Upper lobe of right lung (tissue), 1 donor: ENCODE measurements at places on chromosomes 5 and 9. TPM values are rescaled to one million over a fixed set of nuclear protein-coding genes. Genes with fewer than 3 reads are reported as not detected.

The CER1 gene
- not detected for total RNA-seq

The BAAT gene
- 1.0 TPM for total RNA-seq

GRCh38 chr5:1971944-1972343 lies 89.2 kb upstream of the IRX4 start:
- H3K27ac ChIP-seq = no peak overlapping the region
- H3K27me3 ChIP-seq = no peaks in the 10 kb centered on the region
- H3K4me3 ChIP-seq = no peak overlapping the region
- no peaks in the 10 kb centered on the region for H3K36me3 ChIP-seq
- no peak for DNase-seq
- no peaks in the 10 kb centered on the region for H3K4me1 ChIP-seq

- no peak for DNase-seq
- no peak overlapping the region for H3K4me3 ChIP-seq
- H3K27ac ChIP-seq = peak overlapping the region; percentile 7
- H3K36me3 ChIP-seq = peaks cover 82% of the 10 kb centered on the region
- H3K4me1 ChIP-seq = peaks cover 27% of the 10 kb centered on the region
These were observed 9.5 kb downstream of the MTRR start for GRCh38 chr5:7878381-7878873.

DNA sequence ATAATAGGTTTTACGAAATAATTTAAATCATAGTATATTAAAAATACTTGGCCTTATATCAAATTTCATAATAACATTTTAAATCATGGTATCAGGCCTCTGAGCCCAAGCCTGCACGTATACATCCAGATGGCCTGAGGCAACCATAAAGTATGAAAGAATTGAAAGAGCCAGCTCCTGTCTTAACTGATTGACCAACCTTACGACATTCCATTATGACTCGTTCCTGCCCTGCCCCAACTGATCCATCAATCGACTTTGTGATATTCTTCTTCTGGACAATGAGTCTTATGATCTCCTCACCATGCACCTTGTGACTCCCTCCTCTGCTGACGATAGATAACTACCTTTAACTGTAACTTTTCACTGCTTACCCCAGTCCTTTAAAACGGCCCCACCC lies 545.0 kb downstream of the MTRR start:
- no peak for DNase-seq
- H3K36me3 ChIP-seq = no peaks in the 10 kb centered on the region
- H3K27ac ChIP-seq = no peak overlapping the region
- no peak overlapping the region for H3K4me3 ChIP-seq

The TRIM36 gene
- total RNA-seq = 3.7 TPM
